ENCODE measurements at places on chromosomes 5 and 9.

- DNase-seq, result no peak
These were observed 198.5 kb downstream of the SPOCK1 start for GRCh38 chr5:137300411-137301240.

- no peak for DNase-seq
These were observed 2.9 kb upstream of the FNBP1 start for GRCh38 chr9:130045725-130046450.

DNA sequence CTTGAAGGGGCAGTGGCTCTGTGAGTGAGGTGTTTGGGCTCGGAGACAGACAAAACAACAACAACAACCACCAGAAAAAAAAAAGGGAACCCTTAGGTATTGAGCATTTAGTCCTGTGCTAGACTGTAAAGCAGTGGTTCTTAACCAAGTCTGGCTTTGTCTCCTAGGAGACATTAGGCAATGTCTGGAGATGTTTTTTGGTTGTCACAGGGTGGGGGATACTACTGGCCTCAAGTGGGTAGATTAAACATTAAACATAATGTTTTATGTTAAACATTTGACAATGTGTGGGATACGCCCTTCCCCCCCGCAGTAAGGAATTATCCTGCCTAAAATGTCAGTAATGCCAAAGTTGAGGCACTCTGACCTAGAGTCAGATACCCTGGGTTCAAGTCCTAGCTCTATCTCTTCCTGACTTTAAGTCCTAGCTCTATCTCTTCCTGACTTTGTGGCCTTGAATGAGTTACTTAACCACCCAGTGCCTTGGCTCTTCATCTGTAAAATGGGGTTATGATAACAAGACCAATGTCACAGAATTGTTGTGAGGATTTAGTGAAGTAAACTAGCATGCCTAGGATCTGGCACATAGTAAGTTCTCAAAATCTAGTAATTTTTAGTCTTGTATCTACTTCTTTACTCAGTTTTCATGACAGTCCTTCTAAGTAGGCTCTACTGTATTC lies 1.8 kb downstream of the TRIM32 start:
- DNase-seq, result no peak

DNA sequence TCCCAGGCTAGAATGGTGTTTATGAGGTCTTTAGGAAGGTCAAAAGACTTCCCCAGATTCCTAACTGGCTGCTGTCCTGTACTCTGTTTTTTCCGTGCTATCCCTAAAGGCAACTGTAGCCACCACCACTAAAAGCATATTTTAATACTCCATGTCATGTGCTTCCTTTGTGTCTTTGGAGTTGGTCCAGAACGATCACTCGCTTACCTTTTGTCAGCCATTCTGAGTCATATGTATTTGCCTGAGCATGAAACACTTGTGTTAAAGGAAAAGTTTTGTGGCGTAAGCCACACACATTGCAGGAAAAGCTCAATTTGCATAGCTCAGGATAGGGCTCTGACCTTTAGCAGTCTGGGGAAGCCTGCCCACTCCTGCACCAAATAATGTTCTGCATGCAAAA lies 299.6 kb downstream of the NTRK2 start:
- no peak for DNase-seq

DNA sequence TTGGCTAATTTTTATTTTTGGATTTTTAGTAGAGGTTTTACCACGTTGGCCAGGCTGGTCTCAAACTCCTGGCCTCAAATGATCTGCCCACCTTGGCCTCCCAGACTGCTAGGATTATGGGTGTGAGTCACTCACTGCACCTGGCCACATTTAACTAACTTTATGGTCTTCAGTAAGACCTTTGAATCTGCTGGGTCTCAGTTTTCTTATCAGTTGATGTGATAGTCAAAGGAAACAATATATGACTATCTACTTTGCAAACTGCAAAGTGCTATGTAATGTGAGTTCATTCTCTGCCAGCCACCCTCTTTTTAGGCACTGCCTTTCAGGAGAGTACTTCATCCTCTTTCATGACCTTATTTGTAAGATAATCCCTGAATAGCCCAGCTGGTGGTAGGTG lies 474.7 kb downstream of the PDE4D start:
- no peak for DNase-seq
